ENCODE measurements at places on chromosomes 13 and 19.

GRCh38 chr19:5705552-5705951, 14.4 kb downstream of the LONP1 start:
- DNase-seq, result no peak

DNA sequence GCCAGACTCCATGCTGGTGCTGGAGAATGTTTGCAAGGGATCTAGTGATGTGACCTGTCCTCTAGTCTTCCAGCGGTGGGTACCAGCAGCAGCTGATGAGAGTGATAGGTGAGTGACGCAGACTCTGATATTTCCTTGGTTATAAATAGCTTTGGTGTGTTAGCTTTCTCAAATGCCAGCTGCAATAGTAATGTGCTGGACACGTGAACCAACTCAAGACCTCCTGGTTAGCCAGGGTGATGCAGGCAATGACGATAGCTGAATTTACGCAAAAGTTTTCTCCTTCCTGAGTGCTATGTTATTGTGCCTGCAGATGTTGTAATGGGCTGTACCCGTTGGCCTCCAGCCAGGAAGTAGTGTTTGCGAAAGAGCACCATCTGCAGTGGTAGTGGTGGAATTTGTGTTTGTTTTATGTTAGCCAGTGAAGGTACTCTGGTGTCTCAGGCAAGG, 129.5 kb downstream of the CYSLTR2 start:
- peak; percentile 45 for DNase-seq

- DNase-seq, result no peak
These were observed 96.6 kb upstream of the POSTN start for GRCh38 chr13:37695200-37695599.

GRCh38 chr13:36919171-36919832, 736 bp downstream of the SMAD9 start:
- peak; percentile 30 for DNase-seq

DNA sequence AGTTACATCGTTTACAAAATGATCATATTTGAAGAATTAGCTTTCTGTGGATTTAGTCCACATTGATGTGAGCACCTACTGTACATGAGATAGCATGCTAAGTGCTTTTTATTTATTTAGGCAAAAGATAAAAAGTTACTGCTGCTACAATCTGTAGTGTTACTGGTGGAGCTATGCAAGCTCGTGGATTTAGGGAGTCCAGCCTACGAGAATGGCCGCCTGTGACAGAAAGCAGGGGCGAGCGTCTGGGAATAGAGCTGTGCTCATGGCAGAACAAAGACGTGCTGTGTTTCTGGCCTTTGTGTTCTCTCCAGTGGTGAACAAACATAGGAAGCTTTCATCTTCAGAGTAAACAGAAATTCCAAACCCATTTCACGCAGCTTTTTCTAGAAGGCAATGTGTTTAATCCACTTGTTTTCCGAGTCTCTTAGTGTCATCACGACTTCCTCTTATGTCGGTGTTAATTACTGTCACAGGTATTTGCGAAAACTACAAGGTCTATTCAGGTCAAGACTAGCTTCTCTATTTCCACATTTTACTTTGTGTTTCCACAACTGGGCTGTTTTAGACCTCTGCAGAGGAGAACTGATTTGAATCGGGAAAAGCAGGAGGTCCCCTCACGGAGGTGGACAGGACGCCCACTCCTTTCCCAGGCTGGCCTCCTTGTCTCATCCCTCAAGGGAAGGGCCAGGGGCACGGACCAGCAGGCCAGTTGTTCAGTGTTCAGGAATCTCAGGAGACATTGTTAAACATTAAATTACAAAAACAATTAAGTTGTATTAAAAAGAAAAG, 67.3 kb downstream of the ATP11A start:
- peak; percentile 86 for DNase-seq

GRCh38 chr13:109331011-109331433, 455.4 kb downstream of the IRS2 start:
- DNase-seq, result no peak

DNA sequence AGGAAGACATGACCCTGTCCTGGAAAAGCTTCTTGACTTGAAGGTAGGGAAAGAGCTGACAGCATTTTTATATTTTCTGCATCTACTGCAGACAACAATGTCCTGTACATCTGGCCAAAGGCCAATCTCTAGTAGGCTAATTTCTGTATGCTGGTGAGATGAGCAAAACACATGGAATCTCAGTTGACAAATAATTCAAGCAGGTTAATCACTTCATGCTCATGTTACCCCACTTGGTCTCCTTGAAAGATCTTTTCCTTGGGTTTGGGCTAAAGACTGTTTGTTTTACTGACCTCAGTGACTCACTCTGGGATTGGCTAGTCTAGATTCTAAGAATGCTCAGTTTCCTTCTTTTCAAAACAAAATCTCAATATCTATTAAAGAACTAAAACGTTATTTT, 298.8 kb downstream of the LMO7 start:
- no peak for DNase-seq

- no peak for DNase-seq
These were observed 13.2 kb downstream of the GATAD2A start for GRCh38 chr19:19418555-19419260.

GRCh38 chr13:106098778-106099177, 436.7 kb downstream of the EFNB2 start:
- no peak for DNase-seq

DNA sequence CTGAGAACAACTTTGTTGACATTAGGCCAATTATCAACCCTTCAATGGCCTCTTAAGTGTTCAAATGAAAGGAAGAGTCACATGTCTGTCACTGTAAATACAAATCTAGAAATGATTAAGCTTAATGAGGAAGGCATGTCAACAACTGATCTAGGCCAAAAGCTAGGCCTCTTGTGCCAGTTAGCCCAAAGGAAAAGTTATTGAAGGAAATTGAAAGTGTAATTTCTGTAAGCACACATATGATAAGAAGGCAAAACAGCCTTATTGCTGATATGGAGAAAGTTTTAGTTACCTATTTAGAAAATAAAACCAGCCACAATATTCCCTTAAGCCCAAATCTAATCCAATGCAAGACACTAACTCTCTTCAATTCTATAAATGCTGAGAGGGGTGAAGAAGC, 604.7 kb downstream of the SLITRK6 start:
- DNase-seq, result no peak

DNA sequence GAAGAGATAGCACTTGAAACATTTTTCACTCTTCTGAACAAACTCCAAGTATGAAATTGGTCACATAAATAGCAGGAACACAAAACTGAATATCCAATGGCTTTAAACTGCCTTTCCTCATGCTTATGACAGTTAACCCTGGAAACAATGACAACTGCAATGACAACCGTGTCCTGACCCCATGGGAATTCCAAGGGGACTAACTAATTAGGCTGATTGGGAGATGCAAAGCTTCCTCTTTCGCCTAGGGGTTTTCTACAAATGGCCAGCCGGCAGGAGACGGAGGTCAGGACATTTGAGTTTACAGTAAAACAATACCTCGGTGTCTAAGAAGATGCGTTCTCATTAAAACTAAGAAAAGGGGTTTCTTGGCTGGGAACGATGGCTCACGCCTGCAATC, 53.0 kb upstream of the URAD start:
- DNase-seq, result no peak

DNA sequence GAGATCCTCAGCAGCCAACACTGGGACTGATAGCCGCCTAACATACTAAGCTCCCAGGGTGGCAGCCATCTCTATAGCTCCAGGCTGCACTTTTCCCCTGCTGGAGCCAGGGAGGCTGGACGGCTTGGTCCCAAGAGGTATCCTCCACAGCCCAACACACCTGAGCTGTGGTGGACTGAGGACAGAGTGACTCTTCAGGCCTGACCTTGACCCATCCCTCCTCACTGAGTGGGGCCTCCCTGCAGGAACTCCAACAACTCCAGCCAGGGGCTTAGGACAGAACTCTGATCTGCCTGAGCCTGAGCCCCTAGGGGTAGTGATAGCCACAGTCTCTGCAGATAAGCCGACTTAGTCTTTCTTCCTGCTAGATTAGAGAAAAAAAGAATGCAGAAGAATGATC, 958.1 kb upstream of the PRR20A start:
- DNase-seq, result no peak

DNA sequence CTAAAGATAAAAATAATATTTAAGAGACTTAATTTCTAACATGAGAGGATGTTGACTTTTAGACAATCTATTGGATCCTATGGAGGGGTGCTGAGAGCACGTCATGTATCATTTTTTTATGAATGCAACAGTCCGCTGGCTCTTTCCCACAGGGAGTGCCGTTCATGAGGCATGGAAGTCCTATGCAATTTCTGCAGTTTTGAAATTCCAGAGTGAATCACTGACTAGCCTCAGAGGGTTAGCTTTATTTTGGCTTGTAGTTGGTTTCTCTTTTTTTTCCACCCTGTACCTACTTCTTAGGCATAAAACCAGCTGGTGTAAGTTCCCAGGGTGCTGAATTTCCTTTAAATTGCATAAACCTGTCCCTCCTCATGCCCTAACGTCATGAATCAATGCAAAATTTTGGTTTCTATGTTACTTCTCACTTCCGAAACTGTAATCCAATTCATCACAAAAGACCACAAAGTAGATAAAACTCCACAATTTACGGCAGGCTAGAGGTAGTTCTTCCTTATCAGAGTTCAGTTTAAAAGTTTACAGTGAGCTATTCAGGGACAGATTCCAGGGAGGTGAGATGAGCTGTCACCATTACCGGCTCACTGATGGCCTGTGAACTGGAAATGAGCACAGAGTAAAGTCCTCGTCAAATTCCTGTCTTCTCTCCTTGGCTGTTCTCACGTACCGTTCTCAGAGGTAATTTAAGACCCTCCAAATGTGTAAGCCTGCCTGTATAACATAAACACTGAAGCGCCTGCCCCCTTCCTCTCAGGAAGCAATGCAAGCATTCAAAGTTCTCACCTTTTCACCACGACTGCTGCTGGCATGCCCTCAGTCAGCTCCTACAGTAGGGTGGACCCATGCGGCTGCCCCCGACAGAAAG, 216.6 kb upstream of the SLC10A2 start:
- DNase-seq, result no peak

DNA sequence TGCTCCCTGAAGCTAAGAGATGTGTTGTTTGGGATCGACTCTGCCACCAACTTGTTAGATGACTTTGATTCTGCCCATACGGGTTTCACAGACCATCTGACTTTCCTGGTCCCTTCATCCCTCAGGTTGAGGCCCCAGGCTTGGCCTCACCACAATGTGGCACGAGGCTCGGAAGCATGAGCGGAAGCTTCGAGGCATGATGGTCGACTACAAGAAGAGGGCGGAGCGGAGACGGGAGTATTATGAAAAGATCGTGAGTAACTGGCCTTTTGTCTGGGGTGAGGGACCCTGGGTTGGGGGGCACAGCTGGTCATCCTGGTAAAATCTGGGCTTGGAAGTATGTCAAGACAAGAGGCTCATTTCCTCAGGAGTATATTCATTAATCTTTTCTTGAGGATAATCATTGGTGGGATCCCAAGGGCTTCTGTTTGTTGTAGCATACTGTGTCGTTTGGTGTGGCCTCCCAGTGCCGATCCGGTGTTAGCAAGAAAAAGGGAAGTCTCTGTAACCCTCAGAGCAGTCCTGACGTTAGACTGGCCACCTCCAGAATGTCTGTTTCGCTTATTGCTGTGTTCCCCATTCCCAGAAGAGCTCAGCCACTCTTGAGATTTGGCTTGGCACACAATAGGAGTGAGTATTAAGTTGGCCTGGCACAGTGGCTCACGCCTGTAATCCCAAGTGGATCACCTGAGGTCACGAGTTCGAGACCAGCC, 1.4 kb downstream of the CLASRP start:
- DNase-seq, result no peak

DNA sequence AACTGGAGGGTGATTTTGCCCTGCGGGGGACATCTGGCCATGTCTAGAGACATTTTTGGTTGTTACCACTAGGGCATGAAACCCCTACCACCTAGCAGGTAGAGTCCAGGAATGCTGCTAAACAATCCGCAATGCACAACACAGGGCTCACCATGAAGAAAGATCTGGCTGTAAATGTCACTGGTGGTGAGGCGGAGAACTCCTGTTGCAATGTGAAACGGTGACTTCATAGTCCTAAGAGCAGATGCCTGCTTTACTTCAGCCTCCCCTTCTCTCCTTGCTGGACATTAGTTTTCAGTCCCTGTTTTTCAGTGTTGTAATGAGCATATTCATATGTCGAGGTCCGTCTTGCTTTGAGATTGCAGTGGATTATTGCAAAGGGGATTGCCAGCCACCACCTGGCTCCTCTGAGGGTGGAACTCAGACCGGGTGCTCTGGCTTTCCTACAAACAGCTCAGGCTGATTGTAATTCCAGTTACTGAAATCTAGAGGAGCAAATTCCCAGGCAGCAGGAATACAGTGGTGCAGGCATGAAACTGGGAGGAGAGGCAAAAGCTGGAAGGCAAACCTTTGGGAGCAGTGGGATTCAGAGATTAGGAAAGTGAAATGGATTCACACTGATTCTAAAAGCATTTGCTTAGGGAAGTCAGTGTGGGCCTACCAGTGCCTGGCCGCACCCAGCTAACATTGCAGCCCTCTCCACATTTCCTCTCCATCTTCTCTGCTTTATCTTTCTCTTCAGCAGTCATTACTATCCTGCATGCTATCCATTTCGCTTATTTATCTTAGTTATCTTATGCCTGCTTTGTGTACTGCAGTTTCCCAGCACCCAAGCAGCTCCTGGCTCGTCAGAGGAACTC, 76.1 kb upstream of the PCDH8 start:
- DNase-seq, result no peak
